ENCODE measurements at places on chromosomes 6 and 20. TPM values are rescaled to one million over a fixed set of nuclear protein-coding genes. Genes with fewer than 3 reads are reported as not detected.
A peak's percentile ranks its signal among the peaks of the same experiment; 100 is the strongest.

SYTL3 gene
- polyA plus RNA-seq, result 3.1 TPM

KIAA0408 gene
- 0.47 TPM for polyA plus RNA-seq

LAMA5 gene
- polyA plus RNA-seq, result 94.0 TPM

APMAP gene
- 79.7 TPM for polyA plus RNA-seq

- DNase-seq, result peak; percentile 10
These were observed 40.3 kb downstream of the TAF4 start for GRCh38 chr20:62025394-62025793.
